Inflammatory macrophage (primary cell): ENCODE measurements at places on chromosomes 2 and 18.

- DNase-seq: no peak
Measured at GRCh38 chr2:239737144-239737463, 288.0 kb downstream of the NDUFA10 start.

DNA sequence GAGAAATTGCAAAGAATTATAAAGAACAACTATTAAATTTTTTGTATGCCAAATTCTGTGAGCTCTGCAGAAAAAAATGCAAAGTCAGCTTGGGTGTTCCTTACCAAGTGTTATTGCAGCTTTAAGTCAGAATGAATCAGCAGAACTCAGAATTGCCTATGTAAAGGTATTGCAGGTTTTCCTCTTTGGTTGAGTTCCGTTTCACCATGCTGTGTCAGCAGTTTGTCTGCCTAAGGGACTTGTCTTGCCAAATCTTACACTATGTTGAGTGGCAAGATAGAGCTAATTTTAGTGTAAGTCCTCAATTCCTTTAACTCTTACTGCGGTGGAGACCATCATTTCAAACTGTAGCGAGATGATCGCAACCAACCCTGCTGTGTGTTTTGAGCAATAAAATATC is 38.8 kb downstream of the ADAM23 start:
- DNase-seq: no peak

DNA sequence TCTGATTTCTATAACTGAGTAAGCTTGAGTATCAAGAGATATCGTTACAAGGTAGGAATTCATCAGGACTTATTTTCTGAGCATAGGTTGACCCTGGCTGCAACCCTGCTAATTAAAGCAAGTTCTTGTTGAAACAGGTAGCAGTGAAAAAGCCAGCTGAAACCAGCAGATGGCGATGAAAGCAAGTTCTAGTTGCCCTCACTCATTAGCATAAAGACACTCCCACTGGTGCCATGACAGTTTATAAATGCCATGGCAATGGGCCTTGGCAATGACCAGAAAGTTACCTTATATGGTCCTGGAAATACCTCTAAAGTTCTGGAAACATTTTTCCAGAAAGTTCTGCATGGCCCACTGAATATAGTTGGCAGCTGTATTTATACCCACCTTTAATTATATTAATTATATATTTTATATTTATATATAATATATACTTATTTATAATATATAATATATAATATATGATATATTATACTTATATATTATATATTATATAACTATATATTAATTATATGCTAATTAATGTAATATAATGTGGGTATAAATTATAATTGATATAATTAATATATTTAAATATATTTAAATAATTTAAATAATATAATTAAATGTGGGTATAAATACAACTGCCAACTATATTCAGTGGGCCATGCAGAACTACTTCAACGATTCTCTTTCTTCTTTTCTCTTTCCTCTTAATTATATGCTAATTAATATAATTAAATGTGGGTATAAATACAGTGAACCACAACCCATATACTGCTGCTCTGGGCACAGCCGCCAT is 188.0 kb downstream of the CDH7 start:
- DNase-seq: peak; percentile 38

- peak; percentile 99 for DNase-seq
Measured at GRCh38 chr2:74181739-74182138, 3.1 kb upstream of the MOB1A start.

- DNase-seq: no peak
Measured at GRCh38 chr2:9547262-9547991, 8.2 kb downstream of the ADAM17 start.
